ENCODE measurements at places on chromosomes 12 and 14. TPM values are rescaled to one million over a fixed set of nuclear protein-coding genes. Genes with fewer than 3 reads are reported as not detected.

DNA sequence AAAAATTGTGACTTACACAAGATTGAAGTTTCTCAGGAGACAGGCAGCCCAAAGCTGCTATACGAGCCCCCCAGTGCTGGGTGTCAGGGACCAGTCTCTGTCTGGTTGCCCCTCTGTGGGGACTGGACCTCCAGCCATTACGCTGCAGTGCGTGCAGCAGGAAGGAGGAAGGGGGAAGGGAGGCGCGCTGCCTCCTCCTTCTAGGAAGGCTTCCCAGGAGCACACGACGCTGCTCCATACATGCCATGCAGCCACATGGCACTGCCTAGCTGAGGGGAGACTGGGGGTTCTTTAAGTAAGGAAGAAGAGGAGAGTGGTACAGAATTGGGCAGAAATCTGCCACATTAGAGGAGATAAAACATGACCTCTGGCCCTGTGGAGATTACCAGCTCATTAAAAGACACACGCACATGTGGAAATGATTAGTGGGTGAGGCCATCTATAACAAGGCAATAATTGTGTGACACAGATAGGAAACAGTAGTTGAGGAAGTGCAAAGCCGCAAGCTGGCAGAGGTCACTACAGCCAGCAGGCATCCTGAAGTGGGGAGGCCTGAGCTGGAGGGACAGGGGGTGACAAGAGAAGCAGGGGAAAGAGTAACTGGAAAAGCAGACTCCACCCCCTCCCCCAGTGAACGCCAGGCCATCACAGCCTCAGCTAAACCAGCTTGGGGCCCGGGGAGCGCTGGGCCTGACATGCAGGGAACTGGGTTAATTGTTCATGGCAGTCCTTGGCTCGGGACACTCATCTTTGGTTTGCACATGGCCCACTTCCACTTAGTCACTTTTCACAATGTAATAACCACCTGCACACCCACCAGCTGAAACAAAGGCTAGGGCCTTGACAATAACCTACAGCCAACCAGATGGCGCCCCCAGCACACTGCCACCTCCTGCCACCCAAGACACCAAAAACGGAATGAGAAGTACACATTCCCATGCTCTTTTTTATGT lies 39.6 kb downstream of the CCDC88C start:
- no peak for DNase-seq

DNA sequence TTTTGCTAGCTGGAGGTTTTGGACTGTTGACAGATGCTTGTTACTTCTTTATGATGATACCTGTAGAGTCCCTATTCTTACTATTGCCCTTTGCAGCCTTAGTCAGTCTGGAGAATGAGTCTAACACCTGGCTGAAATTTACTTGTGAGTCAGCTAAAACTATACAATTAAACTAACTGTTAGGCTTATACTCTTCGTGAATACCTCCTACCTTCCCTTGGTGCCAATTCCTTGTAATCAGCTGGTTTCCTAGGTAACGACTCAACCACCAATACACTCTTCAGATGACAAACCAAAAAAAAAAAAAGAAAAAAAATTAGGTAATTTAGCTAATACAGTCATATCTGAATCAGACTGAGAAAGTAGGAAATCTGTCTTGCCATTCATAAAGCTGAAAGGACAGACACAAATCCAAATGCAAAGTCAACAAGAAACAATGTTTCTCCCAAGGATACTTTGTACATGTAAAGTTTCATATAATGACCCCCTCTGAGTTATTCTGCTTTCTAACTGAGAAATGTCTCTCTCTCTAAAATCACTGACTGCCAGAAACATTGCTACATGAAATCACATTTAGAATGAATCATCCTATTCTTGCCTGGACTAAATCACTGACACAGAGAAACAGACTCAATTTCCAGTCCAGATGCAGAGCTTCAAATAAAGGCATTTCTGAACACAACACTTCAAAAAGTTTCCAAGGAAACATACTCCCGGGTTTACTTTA lies 56.5 kb upstream of the CDKL1 start:
- DNase-seq = no peak

DNA sequence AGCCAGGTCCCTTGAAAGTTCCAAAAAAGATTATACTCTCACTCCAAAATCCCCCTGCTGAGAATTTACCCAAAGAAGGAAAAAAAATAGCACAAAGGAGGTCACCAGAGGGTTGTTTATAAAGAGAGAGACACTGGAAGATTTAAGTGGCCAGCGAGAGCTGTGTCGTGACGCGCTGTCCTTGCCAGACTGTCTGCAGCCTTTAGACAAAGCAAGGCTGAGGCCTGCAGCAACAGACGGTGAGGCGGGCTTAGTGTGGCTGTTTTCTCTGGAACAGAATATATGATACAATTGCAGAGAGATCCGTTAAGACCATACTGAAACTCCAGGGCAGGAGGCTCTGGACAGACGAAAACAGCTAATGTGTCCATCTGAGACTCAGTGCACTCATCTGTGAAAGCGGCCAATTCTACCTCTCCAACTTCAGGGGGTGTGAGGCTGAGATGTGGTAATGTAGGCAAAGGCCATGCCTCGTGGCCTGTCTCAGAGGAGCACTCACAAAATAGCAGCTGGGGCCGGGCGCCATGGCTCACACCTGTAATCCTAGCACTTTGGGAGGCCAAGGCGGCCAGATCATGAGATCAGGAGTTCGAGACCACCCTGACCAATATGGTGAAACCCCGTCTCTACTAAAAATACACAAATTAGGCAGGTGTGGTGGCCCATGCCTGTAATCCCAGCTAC lies 36.2 kb downstream of the ANAPC7 start:
- DNase-seq = no peak

DNA sequence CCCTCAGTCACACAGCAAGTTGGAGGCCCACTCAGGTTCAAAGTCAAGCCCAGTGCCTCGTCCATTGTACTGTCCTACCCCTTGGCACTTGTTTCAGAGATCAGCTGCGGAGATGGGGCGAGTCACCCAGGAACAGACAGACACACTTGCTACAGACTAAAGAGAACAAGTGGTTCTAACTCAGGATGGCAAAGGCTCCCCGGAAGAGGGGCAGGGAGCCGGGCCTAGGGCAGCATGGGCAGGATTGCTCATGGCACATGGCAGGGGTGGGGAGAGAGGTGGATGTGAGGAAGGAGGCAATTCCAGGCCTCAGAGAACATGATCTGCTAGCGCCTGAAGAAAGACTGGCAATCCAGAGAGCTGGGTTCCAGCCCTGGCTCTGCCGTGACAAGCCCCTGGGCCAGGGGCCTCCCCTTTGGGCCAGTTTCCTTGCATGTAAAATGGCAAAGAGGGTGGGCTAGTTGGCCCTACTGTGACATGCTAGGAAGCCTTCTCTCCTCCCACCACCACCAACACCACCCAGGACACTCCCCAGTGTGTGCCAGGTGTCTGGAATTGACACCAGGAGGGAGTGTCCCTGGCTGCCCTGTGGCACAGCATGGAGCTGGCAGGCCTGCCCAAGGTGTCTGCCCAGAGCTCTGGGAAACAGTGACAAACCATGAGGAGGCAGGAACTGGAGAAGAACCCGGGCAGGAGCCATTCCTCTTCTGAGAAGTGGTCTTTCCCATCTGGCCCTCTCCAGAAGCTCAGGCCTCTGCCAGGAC lies 24.0 kb upstream of the IRF2BPL start:
- no peak for DNase-seq

DNA sequence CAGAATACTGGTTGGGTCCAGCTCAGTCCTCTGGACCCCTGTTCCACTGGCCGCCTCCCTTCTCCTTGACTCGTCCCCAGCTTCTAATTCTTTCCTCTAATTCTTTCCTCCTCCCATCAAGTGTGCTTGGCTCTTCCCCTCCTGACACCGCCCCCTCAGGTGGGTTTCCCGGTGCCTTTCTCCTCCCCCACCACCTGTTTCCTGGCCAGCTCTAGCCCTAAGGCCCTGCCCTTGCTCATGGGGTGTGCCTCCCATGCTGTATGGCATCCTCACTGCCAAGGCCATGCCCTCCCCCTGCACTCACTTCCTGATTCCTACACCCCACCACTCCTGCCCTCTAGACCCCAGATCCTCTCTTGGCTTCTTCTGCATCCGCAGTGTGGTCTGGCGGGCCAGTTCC lies 12.1 kb upstream of the EML1 start:
- no peak for DNase-seq

DNA sequence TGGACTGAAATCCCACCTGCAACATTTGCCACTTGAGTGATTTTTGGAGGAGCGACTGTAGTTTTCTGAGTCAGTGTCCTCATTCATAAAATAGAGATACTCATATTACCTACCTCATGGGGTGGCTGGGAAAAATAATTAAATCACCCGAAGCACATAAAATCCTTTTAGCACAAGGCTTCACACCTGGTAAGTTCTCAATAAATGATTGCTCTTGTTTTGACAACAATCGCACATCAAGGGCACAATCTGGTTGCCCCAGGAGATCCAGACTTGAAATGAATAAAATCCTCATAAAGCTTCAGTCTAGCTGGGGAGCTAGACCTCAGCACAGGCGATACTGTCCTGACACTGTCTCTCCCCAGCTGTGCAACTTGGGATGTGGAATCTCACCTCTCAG lies 76.0 kb upstream of the CCDC60 start:
- DNase-seq = no peak

The MYL6B gene
- total RNA-seq = 81.1 TPM

The TRHDE gene
- not detected for total RNA-seq

- no peak for DNase-seq
These were observed 1.1 kb downstream of the TPI1 start for GRCh38 chr12:6868211-6869048.

The MDGA2 gene
- total RNA-seq = 0.18 TPM

DNA sequence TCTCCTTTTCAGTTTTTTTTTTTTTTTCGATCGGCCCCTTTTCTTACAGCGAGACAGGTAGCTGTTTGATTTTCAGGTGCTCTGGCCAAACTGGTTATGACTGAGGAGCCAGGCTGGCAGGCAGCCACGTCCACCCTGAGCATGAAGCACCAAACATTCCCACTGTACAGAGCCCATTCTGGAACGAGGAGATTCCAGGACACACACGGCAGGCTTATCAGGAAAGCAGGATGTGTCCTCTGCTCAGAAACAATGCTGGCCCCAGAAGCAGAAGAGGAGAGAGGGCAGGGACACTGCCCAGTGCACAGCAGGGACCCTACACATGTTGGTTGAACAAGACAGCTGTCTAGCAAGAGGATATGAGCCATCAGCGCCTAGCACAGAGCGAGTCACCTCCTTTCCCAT lies 3.7 kb upstream of the KRT2 start:
- DNase-seq = no peak

DNA sequence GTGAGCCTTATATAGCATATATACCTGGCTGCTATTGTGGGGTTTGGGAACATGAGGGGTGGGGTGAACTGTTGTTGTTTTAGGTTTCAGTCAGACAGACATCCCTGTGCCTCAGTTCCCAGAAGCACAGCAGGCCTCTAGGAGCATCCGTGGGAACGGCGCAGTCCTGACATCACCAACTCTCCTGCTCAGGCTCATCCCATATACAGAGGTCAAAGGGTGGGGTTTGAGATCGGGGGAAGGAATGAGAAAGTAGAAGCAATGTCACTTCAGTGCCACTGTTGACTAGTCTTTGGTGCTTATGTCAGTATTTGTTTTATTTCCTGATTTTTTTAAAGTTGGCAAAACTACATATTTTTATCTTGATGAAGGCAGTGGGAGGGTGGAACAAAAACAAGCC lies 43.1 kb upstream of the A2ML1 start:
- no peak for DNase-seq

DNA sequence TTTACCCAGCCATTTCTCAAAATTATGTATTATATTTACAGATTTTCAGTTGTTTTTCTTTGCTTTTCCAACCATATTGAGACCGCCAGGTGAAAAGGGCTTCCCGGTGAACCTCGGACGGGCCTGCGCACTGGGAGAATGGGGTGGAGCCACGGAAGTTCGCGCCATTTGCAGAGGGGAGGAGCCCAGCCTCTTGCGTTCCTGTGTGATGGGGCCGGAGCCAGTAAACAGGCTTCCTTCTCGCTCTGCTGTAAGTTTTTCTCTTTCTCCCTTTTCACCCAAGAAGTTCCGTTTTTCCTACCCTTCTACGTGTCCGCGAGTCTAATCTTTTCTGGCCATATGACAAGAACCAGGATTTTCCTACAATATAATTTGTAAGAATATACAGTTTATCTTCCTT lies 1108.8 kb upstream of the SEL1L start:
- DNase-seq = no peak

- no peak for DNase-seq
These were observed 13.7 kb upstream of the FBXL14 start for GRCh38 chr12:1607940-1608712.

- no peak for DNase-seq
These were observed 1.1 kb upstream of the SSH1 start for GRCh38 chr12:108858311-108859074.

GRCh38 chr14:91396013-91396660 lies 21.5 kb downstream of the CCDC88C start:
- DNase-seq = no peak

- DNase-seq = no peak
These were observed 16.5 kb upstream of the IFT81 start for GRCh38 chr12:110107369-110108281.

DNA sequence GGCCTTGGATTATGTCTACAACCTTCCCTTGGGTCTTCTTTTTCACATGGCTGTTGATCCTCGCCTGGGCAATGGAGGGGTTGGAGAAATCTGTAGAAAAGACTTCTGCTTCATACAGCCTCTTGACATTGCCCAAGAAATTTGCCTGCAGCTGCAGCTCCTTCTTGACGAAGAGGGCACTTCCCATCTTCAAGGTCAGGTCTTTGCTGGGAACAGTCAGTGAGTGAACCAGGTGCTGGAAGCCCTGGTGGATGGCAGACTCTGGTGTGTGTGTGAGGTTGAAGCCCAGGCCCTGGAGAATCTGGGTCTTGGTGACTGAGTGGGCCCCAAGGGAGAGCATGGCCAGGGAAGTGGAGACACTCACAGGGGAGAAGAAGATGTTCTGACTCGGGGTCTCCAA lies 6.7 kb downstream of the SERPINA9 start:
- DNase-seq = no peak

DNA sequence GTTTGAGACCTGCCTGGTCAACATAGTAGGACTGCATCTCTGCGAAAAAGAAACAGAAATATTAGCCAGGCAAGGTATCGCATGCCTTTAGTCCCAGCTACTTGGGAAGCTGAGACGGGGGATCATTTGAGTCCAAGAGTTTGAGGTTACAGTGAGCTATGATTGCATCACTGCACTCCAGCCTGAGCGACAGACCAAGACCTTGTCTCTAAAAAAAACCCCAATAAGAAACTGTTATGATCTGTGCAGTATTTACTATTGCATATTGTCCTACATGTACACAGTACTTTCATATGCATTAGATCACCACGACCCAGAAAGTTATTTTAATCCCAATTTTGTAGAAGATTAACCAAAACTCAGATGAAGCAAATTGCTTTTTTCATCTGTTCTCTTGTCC lies 187.5 kb downstream of the PCNX1 start:
- DNase-seq = no peak

The NFE2 gene
- not detected for total RNA-seq

DNA sequence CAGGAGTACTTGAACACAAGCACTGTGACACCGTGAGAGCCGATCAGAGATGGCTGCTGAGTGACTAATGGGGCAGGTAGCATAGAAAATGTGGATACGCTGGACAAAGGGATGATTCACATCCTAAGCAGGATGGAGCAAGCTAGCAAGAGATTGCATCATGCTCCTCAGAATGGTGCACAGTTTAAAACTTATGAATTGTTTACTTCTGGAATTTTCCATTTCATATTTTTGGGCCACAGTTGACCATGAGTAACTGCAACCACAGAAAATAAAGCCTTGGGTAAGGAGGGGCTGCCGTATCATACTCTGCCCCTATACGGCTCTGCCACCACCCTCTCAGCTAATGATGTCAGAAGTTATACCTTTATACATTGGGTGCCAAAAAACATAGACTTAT lies 23.3 kb upstream of the MARK3 start:
- peak; percentile 88 for DNase-seq

Data from pulmonary artery endothelial cell (primary cell).